Breast epithelium (tissue), 4 donors: ENCODE measurements at places on chromosomes 12 and 14. TPM values are rescaled to one million over a fixed set of nuclear protein-coding genes. Genes with fewer than 3 reads are reported as not detected.

DNA sequence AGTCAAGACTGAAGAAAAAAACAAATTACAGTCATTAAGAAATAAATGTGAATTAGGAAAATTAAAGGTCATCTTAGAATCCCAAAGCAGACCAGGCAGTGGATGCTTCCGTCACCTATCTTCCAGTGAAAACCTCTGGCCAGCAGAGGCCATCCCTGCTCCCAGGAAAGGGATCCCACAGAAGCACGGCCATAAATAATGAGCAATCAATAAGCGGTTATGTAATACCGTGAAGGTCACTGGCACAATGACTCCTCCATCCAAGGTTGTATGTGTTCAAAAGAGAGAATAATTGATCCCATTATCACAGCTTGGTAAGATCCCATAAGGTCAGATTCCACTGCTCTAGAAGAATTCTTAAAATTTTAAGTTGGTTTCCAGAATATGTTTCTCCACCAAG is 85.7 kb downstream of the PPP2R5E start:
- DNase-seq = no peak
- no peaks in the 10 kb centered on the region for H3K4me1 ChIP-seq
- no peak overlapping the region for H3K4me3 ChIP-seq
- no peak overlapping the region for H3K27ac ChIP-seq
- no peaks in the 10 kb centered on the region for H3K27me3 ChIP-seq

The RAD9B gene
- 0.66 TPM for total RNA-seq

GRCh38 chr12:26246483-26247164 is 51.3 kb downstream of the SSPN start:
- peaks cover 4% of the 10 kb centered on the region for H3K4me1 ChIP-seq
- DNase-seq = peak; percentile 69
- no peak overlapping the region for H3K4me3 ChIP-seq
- no peaks in the 10 kb centered on the region for H3K27me3 ChIP-seq
- no peaks in the 10 kb centered on the region for H3K36me3 ChIP-seq

- no peak overlapping the region for H3K4me3 ChIP-seq
- no peaks in the 10 kb centered on the region for H3K4me1 ChIP-seq
- H3K27me3 ChIP-seq = no peaks in the 10 kb centered on the region
- no peaks in the 10 kb centered on the region for H3K36me3 ChIP-seq
These were observed 27.1 kb upstream of the PCNX4 start for GRCh38 chr14:60064491-60065072.

- DNase-seq = no peak
- H3K4me3 ChIP-seq = no peak overlapping the region
- H3K27me3 ChIP-seq = no peaks in the 10 kb centered on the region
- H3K36me3 ChIP-seq = no peaks in the 10 kb centered on the region
- no peaks in the 10 kb centered on the region for H3K4me1 ChIP-seq
These were observed 1.8 kb upstream of the CKAP4 start for GRCh38 chr12:106249411-106250135.

- H3K36me3 ChIP-seq = no peaks in the 10 kb centered on the region
- DNase-seq = no peak
- no peaks in the 10 kb centered on the region for H3K27me3 ChIP-seq
These were observed 229.1 kb upstream of the PELI2 start for GRCh38 chr14:55889124-55889523.

The ZNF384 gene
- 34.4 TPM for total RNA-seq

DNA sequence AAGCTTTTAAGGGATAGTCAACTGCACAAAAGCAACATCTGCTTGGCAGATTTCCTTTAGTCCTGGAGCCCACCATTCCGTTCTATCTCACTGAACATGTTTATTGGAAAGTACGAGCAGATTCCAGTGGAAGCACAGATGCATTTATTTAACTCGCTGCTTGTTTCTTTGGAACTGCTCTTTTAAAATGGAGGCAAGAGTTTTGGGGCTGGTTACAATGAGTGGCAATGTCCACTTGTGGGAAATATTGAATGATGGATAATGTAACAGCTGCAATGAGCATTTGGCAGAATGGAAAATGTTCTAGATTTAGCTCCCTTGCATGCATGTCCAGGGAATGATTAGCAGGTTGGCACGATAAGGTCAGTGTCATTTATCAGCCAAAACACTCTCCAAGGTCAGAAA is 163.0 kb downstream of the ATP23 start:
- no peak for DNase-seq
- H3K27me3 ChIP-seq = no peaks in the 10 kb centered on the region
- H3K27ac ChIP-seq = no peak overlapping the region
- no peaks in the 10 kb centered on the region for H3K4me1 ChIP-seq

GRCh38 chr12:122503147-122503751 is 2.5 kb upstream of the ZCCHC8 start:
- H3K4me3 ChIP-seq = no peak overlapping the region
- no peaks in the 10 kb centered on the region for H3K27me3 ChIP-seq
- no peak overlapping the region for H3K27ac ChIP-seq

GRCh38 chr12:57237596-57237931 is 8.1 kb downstream of the SHMT2 start:
- no peak overlapping the region for H3K27ac ChIP-seq
- H3K36me3 ChIP-seq = no peaks in the 10 kb centered on the region
- H3K4me1 ChIP-seq = peaks cover 14% of the 10 kb centered on the region

- no peaks in the 10 kb centered on the region for H3K4me1 ChIP-seq
- DNase-seq = no peak
- H3K27me3 ChIP-seq = no peaks in the 10 kb centered on the region
- H3K27ac ChIP-seq = no peak overlapping the region
These were observed 71.7 kb upstream of the RIN3 start for GRCh38 chr14:92441751-92442504.

DNA sequence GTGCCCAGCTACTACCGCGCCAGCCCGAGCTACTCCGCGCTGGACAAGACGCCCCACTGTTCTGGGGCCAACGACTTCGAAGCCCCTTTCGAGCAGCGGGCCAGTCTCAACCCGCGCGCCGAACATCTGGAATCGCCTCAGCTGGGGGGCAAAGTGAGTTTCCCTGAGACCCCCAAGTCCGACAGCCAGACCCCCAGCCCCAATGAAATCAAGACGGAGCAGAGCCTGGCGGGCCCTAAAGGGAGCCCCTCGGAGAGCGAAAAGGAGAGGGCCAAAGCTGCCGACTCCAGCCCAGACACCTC is 697 bp downstream of the HOXC10 start:
- no peaks in the 10 kb centered on the region for H3K36me3 ChIP-seq
- H3K27me3 ChIP-seq = peaks cover 95% of the 10 kb centered on the region
- peak overlapping the region; percentile 52 for H3K4me3 ChIP-seq
- no peak for DNase-seq
- H3K27ac ChIP-seq = peak overlapping the region; percentile 50

DNA sequence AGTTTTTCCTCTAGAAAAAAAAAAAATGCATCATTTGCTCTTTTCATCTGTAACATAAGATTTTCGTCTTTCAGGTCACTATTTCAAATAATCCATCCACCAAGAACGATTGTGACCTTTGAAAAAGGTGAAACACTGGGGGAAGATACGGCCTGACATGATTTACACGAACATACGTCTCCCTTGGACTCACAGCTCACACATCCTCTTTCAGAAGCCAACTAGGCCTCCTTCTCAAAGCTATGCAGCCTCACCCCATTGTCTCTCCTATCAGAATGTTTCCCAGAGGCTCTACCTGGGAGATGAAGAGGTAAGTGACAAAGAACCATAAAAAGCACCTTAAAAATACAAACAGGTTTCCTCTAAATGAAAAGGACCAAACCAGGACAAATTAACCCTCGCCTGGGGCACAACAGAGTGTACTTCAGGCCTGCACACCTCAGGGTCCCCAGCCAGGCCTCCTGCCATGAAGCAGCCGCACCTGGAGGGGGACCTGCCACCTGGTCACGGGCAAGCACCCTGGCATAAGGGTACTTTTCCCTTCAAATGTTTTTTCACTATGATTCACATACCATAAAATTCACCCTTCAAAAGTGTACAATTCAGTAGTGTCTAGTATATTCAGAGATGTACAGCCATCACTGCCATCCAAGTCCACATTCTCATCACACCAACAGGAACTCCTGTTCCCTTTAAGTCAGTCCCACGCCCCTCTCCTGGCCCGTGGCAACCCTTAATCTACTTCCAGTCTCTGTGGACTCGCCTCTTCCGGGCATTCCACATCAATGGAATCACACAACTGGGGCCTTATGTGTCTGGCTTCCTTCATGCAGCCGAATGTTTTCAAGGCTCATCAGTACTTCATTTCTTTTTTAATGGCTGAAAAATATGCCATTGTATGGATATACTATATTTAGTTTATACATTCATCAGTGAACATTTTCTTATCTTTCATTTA is 5.4 kb downstream of the SLC15A4 start:
- no peak overlapping the region for H3K4me3 ChIP-seq
- H3K27ac ChIP-seq = peak overlapping the region; percentile 73
- no peak for DNase-seq
- no peaks in the 10 kb centered on the region for H3K36me3 ChIP-seq
- H3K27me3 ChIP-seq = no peaks in the 10 kb centered on the region

GRCh38 chr14:94517248-94517640 is 8.0 kb upstream of the SERPINA12 start:
- no peaks in the 10 kb centered on the region for H3K36me3 ChIP-seq
- no peak overlapping the region for H3K4me3 ChIP-seq
- H3K27me3 ChIP-seq = no peaks in the 10 kb centered on the region
- peaks cover 5% of the 10 kb centered on the region for H3K4me1 ChIP-seq
- peak overlapping the region; percentile 75 for H3K27ac ChIP-seq
- DNase-seq = no peak

The GPR135 gene
- total RNA-seq = 5.1 TPM

The DCN gene
- 1,702 TPM for total RNA-seq

- no peak for DNase-seq
- no peaks in the 10 kb centered on the region for H3K27me3 ChIP-seq
- no peak overlapping the region for H3K27ac ChIP-seq
- no peak overlapping the region for H3K4me3 ChIP-seq
These were observed 112.2 kb upstream of the FKBP4 start for GRCh38 chr12:2682296-2683251.

The LMO3 gene
- 6.9 TPM for total RNA-seq

The OR6C75 gene
- not detected for total RNA-seq

GRCh38 chr12:9331218-9331626 is 123.0 kb upstream of the PZP start:
- no peak overlapping the region for H3K27ac ChIP-seq
- H3K27me3 ChIP-seq = no peaks in the 10 kb centered on the region
- no peaks in the 10 kb centered on the region for H3K36me3 ChIP-seq
- H3K4me3 ChIP-seq = no peak overlapping the region

- no peaks in the 10 kb centered on the region for H3K36me3 ChIP-seq
- H3K27ac ChIP-seq = no peak overlapping the region
- peaks cover 2% of the 10 kb centered on the region for H3K4me1 ChIP-seq
- peak overlapping the region; percentile 45 for H3K4me3 ChIP-seq
- H3K27me3 ChIP-seq = no peaks in the 10 kb centered on the region
These were observed 628 bp upstream of the TSHR start for GRCh38 chr14:80954687-80955299.

- no peak for DNase-seq
- H3K4me1 ChIP-seq = no peaks in the 10 kb centered on the region
- no peaks in the 10 kb centered on the region for H3K36me3 ChIP-seq
- H3K27ac ChIP-seq = no peak overlapping the region
- H3K4me3 ChIP-seq = no peak overlapping the region
These were observed 77.7 kb upstream of the FRMD6 start for GRCh38 chr14:51574009-51574408.

- H3K36me3 ChIP-seq = no peaks in the 10 kb centered on the region
- no peaks in the 10 kb centered on the region for H3K27me3 ChIP-seq
- no peaks in the 10 kb centered on the region for H3K4me1 ChIP-seq
- DNase-seq = no peak
- no peak overlapping the region for H3K27ac ChIP-seq
- H3K4me3 ChIP-seq = no peak overlapping the region
These were observed 27.4 kb downstream of the ABCD4 start for GRCh38 chr14:74275241-74275841.

The BICDL1 gene
- total RNA-seq = 23.4 TPM

- no peak within 1 kb of the TSS for H3K27ac ChIP-seq
- DNase-seq = no peak
- H3K27me3 ChIP-seq = no peaks in the 10 kb centered on the region
These were observed at the start of gene SDR9C7 for GRCh38 chr12:56933826-56934625. SDR9C7 (minus strand) TSS chr12:56934408; CDS start chr12:56934261, 147 bp downstream.

GRCh38 chr14:45893127-45893526 is 640.1 kb upstream of the MIS18BP1 start:
- no peak overlapping the region for H3K4me3 ChIP-seq
- H3K27ac ChIP-seq = no peak overlapping the region
- H3K4me1 ChIP-seq = no peaks in the 10 kb centered on the region
- H3K36me3 ChIP-seq = no peaks in the 10 kb centered on the region
- no peak for DNase-seq

- no peak overlapping the region for H3K27ac ChIP-seq
- no peaks in the 10 kb centered on the region for H3K27me3 ChIP-seq
- no peak for DNase-seq
- no peak overlapping the region for H3K4me3 ChIP-seq
- no peaks in the 10 kb centered on the region for H3K36me3 ChIP-seq
These were observed 4.5 kb downstream of the B4GALNT1 start for GRCh38 chr12:57628280-57629191.

GRCh38 chr12:49133014-49133413 is 1.8 kb upstream of the TUBA1B start:
- no peak overlapping the region for H3K4me3 ChIP-seq
- DNase-seq = no peak
- no peaks in the 10 kb centered on the region for H3K27me3 ChIP-seq
- H3K36me3 ChIP-seq = no peaks in the 10 kb centered on the region
- H3K27ac ChIP-seq = peak overlapping the region; percentile 98

- DNase-seq = no peak
- no peak overlapping the region for H3K27ac ChIP-seq
- no peaks in the 10 kb centered on the region for H3K27me3 ChIP-seq
These were observed 105.1 kb downstream of the RERG start for GRCh38 chr12:15116086-15116485.

DNA sequence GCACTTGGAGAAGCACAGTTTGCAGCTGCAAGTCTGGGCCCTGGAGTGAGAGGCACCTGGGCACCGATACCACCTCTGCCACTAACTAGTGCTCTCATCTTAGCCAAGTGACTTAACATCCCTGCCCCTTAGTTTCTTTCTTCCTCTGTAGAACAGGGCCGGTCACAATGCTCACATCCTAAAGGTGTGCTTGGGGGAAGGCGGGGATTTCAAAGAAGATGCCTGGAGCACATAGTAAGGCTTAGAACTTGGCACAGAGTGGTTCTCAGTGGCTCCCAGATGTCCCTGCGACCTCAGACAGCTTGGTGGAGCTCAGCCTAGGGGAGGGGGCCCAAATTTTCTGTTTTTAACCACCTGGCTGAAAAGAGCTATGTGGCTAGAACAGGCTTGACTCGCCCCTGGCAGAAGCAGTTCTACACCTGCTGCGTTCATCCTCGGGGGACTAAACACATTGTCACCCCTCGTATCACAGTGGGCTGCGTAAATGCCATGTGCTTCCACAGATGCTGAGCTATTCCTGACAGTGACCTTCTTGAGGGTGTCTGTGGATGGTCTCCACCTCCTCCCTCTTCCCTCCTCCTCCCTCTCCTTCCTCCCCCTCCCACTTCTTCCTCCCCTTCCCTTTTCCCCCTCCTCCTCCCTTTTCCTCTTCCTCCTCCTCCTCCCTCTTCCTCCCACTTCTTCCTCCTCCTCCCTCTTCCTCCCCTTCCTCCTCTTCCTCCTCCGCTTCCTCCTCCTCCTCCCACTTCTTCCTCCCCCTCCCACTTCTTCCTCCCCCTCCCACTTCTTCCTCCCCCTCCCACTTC is 112.1 kb downstream of the PHETA1 start:
- H3K36me3 ChIP-seq = no peaks in the 10 kb centered on the region
- H3K4me3 ChIP-seq = no peak overlapping the region
- no peak for DNase-seq
- H3K27ac ChIP-seq = no peak overlapping the region
- H3K27me3 ChIP-seq = peaks cover 28% of the 10 kb centered on the region
- no peaks in the 10 kb centered on the region for H3K4me1 ChIP-seq

- peaks cover 11% of the 10 kb centered on the region for H3K4me1 ChIP-seq
- no peak overlapping the region for H3K27ac ChIP-seq
- H3K36me3 ChIP-seq = no peaks in the 10 kb centered on the region
These were observed 647 bp upstream of the SIX1 start for GRCh38 chr14:60649875-60650372.
